Stimulated activated CD4-positive, alpha-beta T cell treated with anti-CD3 and anti-CD28 coated beads, Interleukin-12 subunit alpha, Interleukin-12 subunit beta, amount 100 ng/mL, for 4 hours (primary cell): ENCODE measurements at places on chromosomes 16 and 17.

GRCh38 chr16:63473725-63474124 lies 1437.5 kb upstream of the CDH8 start:
- DNase-seq, result no peak

- no peak for DNase-seq
These were observed 11.7 kb downstream of the ABAT start for GRCh38 chr16:8686031-8686621.

GRCh38 chr17:82234211-82235055 lies 5.6 kb downstream of the SLC16A3 start:
- no peak for DNase-seq

DNA sequence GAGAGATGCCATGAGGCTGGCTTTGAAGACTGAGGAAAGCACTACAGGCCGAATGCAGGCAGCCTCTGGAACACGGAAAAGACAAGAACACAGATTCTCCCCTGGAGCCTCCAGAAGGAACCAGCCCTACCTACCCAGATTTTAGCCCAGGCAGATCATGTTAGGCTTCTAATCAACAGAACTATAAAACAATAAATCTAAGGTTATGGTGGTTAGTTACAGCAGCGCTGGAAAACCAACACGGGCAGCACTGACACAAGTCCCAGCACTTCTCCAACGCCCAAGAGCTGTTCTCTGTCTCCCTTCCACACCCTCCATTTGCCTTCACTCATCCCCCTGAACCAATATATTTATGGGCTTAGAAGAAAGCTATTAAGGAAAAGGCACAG lies 7.5 kb downstream of the ANKRD11 start:
- DNase-seq, result no peak

DNA sequence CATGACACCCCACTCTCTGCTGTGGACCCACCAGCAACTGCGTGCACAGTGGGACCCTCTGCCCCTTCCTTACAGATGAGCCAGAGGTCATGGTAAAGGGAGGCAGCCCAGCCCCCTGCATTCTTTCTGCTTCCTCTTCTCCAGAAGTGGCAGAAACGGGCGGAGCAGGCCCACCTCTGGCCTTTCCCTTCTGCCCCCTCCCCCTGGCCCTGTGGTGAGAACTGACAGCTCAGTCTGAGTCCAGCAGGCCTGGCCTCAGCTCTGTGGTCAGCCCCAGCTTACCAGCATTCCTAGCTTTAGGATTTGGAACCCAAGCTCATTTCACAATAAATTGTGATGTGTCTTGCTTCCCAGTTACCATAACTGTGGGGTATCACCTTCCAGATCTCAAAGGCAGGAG lies 4.8 kb upstream of the ANKRD11 start:
- DNase-seq, result no peak

DNA sequence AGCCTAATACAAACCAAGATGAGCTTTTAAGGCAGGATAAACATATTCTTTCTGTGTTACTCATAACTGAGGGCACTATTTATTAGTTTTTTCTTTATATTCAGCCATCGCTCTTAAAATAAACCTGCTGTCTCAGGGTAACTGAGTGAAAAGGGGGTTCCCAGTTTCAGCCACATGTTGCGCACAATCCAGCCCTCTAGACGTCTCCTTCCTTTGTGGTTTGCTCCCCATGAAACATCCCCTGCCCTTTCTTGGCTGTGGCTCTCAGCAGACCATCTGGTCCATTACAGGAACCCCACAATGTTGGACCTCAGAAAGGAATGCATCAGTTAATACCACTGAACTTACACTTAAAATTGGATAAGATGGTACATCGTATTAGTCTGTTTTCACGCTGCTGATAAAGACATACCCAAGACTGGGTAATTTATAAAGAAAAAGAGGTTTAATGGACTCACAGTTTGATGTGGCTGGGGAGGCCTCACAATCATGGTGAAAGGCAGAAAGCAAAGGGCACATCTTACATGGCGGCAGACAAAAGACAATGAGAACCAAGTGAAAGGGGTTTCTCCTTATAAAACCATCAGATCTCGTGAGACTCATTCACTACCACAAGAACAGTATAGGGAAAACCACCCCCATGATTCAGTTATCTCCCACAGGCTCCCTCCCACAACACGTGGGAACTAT lies 12.6 kb upstream of the IL21R start:
- DNase-seq, result no peak

GRCh38 chr16:66858740-66859396 lies 14.7 kb downstream of the CA7 start:
- no peak for DNase-seq

GRCh38 chr17:15883617-15884111 lies 61.3 kb upstream of the ADORA2B start:
- no peak for DNase-seq

GRCh38 chr16:54519161-54519695 lies 232.6 kb upstream of the IRX3 start:
- DNase-seq, result no peak

GRCh38 chr17:39927929-39928857 lies 661 bp downstream of the LRRC3C start:
- DNase-seq, result no peak

- no peak for DNase-seq
These were observed 392.2 kb downstream of the NPIPA8 start for GRCh38 chr16:17944345-17944744.

- DNase-seq, result no peak
These were observed 59.9 kb upstream of the CDH5 start for GRCh38 chr16:66306366-66307150.

DNA sequence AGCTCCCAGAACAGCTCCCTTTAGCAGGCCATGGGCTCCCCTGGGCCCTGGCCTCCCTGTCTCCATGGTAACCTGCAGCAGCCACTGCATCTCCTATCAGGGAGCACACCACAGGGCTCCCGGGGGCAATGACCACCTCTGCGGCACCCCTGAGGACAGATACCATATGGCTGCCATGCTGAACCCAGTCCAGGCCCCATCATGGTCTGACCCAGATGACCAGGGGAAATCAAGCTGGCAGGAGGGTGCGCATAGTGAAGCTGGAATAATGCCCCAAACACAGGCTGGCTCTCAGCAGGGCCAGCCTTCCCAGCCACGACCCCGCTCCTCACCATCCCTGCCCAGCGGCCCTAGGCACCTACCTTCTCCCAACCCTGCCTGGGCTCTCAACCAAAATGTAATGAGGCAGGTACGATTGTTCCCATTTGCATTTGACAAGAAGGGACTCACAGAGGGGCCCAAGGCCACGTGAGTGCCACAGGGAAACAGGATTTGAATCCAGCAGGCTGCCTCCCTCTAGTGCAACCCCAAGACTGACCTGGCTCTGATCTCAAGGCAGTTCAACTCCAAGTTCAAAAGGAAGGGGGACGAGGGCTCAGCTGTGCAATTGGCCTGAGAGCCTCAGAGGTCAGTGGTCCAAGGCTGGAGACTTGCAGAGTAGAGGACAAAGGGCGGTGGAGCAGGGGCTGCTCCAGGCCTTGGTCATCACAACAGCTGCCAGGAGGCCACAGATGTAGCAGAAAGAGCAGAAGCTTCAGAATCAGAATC lies 2.4 kb downstream of the RUNDC3A start:
- DNase-seq, result no peak

- DNase-seq, result no peak
These were observed 631 bp downstream of the NXPH3 start for GRCh38 chr17:49576088-49576916.

DNA sequence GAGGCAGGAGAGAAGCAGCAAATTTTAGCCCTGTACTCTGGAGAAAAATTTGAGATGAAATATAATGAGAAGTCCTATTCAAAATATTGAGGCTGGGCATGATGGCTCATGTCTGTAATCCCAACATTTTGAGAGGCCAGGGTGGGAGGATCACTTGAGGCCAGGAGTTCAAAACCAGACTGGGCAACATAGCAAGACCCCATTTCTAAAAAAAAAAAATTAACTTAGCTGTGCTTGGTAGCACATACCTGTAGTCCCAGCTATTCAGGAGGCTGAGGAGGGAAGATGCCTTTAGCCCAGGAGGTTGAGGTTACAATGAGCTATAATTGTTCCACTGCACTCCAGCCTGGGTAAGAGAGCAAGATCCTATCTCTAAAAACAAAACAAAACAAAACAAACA lies 103.4 kb downstream of the CACNG3 start:
- DNase-seq, result no peak

DNA sequence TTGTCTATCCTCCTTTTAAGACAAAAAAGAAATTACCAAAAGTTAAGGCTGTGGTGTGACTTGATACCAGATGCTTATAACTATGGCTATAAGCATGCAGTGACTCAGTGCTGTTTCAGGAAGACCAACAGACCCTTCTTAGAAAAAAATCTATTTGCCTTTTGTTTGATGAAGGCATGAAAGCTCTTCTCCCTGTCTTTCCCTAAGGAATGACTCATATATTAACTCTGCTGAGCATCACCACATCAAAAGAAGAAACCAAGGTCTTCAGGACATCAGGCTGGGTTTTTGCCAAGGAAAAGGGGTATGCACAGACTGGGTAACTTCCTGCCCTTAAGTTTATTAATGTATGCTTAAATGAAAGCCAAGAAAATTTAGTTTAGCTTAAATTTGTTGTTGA lies 47.1 kb downstream of the VMP1 start:
- DNase-seq, result no peak

GRCh38 chr17:16462070-16462864 lies 29.7 kb downstream of the LRRC75A start:
- no peak for DNase-seq

- no peak for DNase-seq
These were observed 12.8 kb upstream of the CLEC18C start for GRCh38 chr16:70160821-70161220.

GRCh38 chr17:358491-359151 lies 6.0 kb upstream of the RPH3AL start:
- no peak for DNase-seq

DNA sequence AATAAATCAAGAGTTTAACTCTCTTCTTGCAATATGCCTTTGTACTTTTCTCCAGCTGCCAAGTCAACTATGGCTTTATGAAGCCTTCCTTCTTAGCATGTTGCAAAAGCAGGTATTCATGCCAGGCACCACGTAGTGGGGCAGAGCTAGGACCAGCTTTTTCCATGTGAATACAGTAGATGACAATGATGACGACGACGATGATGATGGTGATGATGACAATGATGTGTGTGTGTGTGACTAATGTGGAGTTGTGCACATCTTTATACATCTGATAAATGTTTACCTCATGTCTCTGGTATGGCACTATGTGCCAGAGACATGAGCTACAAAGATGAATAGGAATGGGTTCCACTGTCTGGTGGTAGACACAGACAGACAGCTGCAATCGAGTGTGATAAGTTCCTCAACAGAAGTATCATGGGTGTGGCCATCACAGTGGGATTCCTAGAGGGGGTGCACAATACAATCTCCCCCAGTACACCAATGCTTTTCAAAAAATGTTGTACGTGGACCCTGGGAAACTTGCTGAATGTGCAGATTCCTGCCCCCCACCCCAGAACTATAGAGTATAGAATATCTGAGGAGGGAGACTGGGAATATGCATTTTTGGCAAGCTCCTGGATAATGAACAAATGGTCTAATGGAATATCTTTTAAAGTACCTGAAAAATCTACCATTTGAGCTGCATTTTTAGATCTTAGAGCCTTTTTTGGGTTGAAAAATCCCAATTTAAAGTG lies 183.4 kb downstream of the ABCC12 start:
- no peak for DNase-seq

DNA sequence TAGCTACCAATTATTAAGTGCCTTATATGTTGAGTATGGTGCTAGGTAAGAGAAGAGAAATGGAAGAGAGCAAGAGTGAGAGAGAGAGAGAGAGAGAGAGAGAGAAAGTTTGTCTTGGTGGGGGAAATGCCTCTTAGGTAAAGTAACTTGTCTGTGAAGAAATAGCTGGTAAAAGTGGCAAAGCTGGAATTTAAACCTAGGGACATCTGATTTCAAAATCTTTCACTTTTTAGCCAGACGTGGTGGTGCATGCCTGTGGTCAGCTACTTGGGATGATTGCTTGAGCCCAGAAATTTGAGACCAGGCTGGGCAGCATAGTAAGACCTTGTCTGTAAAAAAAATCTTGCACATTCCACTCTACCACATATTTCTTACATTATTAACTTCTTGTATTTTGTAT lies 23.0 kb upstream of the CDR2 start:
- no peak for DNase-seq

DNA sequence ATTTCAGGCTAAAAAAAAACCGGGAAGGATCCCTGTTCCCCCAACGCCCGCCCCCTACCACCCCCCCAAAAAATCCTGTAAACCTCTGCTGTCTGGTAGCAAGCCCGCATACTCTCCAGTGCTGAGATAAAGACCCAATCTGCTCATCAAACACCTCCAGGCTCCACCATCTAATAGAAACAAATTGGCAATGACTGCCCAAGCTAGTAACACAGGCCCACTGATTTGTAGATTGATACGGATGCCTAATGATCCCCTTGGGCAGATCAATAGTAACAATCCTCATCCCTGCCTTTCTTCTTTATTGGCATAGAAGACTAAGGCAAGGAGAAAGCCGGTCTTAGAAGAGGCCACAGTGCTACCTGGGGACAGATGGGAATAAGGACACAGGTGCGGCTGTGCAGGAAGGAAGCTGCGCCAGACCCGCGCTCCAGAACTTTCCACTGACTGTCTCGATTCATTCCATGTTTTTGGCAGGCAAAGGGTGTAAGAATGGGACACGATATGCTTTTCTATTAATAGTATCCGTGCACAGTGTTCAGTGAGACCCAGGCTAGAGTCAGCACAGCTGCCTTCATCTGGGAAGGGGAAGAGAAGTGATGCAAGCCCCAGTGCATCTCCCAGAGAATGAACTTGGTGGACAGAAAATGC lies 407.6 kb upstream of the PSMD7 start:
- DNase-seq, result no peak

- DNase-seq, result no peak
These were observed 242.3 kb downstream of the SEC14L1 start for GRCh38 chr17:77382966-77383612.

- DNase-seq, result no peak
These were observed 16.2 kb upstream of the CTCF start for GRCh38 chr16:67546091-67546501.

DNA sequence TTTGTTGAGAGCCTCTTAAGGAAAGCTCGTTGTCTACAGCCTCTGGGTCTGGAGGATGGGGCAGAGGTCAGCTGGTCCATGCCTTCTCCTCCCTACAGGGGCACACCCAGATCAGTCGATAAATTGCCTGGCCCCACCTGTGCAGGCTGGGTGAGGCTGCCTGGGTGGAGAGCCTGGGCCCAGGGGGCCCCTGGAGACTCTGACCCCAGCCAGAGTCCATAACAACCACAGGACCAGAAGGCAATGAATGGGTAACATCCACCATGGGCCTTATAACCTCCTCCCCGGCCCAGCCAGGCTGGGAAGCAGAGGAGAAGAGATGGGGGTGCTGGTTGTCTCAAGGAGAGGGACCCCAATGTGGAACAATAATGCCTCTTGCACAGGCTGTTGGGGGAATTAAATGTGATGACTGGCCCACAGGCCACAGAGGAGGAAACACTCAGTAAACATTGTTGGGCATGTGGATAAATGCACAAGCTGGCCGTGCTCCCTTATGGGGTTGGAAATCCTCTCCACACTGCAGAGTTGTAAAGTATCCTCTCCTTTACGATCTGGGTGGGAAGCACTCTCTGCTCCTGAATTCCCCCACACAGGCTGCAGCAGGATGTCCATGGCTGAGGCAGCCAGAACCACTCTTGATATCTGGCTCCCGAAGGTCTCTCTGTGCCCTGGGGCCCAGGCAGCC lies 56.7 kb upstream of the TOB1 start:
- no peak for DNase-seq
